Body of pancreas (tissue), 4 donors: ENCODE measurements at places on chromosomes 5 and 9. TPM values are rescaled to one million over a fixed set of nuclear protein-coding genes. Genes with fewer than 3 reads are reported as not detected.
A peak's percentile ranks its signal among the peaks of the same experiment; 100 is the strongest.

The PCDHGB7 gene
- total RNA-seq: 7.9 TPM

The BAAT gene
- 1.0 TPM for total RNA-seq

The C9orf153 gene
- 1.3 TPM for total RNA-seq

The PCDH1 gene
- total RNA-seq: 24.9 TPM

The FNIP1 gene
- 20.5 TPM for total RNA-seq

The CENPK gene
- total RNA-seq: not detected

The TMOD1 gene
- total RNA-seq: 9.2 TPM

The DND1 gene
- 1.8 TPM for total RNA-seq

The OR1Q1 gene
- not detected for total RNA-seq

The F12 gene
- 0.33 TPM for total RNA-seq

The GAS1 gene
- total RNA-seq: 29.1 TPM

The RNF208 gene
- total RNA-seq: 14.5 TPM

GRCh38 chr5:72255670-72256069, 64.4 kb downstream of the MRPS27 start:
- H3K4me1 ChIP-seq: peaks cover 5% of the 10 kb centered on the region
- H3K4me3 ChIP-seq: no peak overlapping the region
- H3K27me3 ChIP-seq: no peaks in the 10 kb centered on the region
- no peaks in the 10 kb centered on the region for H3K36me3 ChIP-seq
- H3K27ac ChIP-seq: no peak overlapping the region
- DNase-seq: no peak

DNA sequence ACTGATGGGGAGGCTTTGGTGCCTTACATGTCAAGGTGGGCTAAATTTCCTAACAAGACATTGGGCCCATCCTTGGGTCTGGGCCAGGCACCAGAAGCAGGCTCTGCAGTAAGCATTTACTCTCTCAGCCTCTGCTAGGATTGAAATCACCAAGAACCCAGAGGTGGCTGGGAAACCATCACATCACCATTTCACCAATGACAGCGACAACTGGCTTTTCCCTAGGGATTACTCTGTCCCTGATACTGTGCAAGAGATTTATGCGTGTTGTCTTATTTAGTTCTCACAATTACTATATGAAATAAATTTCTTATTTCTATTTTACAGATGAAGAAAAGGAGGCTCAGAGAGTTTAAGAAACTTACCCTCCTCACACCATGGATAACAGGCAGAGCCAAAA, 342.2 kb downstream of the ARHGEF28 start:
- no peak overlapping the region for H3K4me3 ChIP-seq
- H3K4me1 ChIP-seq: no peaks in the 10 kb centered on the region
- no peaks in the 10 kb centered on the region for H3K36me3 ChIP-seq
- no peak overlapping the region for H3K27ac ChIP-seq
- no peak for DNase-seq

DNA sequence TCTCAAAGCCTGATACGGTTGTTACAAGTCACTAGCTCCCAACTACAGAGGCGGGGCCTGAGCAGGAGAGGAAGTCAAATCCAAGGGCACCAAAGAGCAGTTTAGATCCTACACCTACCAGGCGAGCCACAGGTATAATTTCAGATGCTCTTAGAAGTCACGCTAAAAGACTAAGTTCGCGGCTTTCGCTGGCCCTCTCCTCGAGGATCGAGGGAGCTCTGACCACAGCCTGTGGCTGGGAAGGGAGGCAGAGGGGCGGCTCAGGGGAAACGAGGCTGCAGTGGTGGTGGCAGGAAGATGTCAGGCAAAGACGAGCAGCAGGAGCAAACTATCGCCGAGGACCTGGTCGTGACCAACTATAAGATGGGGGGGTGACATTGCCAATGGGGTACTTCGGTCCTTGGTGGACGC, 48.6 kb downstream of the SEMA4D start:
- no peaks in the 10 kb centered on the region for H3K4me1 ChIP-seq
- no peak overlapping the region for H3K27ac ChIP-seq
- H3K27me3 ChIP-seq: no peaks in the 10 kb centered on the region
- H3K4me3 ChIP-seq: no peak overlapping the region
- DNase-seq: no peak

GRCh38 chr5:83474161-83474796, 2.7 kb downstream of the VCAN start:
- peaks cover 22% of the 10 kb centered on the region for H3K27me3 ChIP-seq
- H3K36me3 ChIP-seq: no peaks in the 10 kb centered on the region
- peak overlapping the region; percentile 28 for H3K27ac ChIP-seq
- H3K4me1 ChIP-seq: peaks cover 37% of the 10 kb centered on the region
- H3K4me3 ChIP-seq: peak overlapping the region; percentile 22
- peak; percentile 56 for DNase-seq

DNA sequence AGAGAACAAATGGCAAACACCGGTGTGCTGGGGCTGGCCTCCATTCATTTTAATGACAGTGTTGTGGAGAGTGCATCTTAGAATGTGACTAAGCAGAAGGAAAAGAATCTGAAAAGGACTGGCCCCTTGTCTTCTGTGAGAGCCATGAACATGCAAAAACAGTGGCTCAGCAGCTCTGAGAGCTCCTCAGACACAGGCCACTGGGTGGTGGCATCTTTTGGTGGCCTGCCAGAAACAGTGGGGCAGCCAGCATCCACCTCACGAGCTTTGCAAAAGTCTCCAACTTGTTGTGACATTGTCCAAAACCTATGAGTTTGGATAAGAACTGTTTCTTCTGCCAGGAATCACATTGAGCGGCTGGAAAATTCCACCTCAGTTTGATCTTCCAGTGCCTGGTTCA, 233.4 kb downstream of the NR3C1 start:
- H3K36me3 ChIP-seq: no peaks in the 10 kb centered on the region
- H3K4me3 ChIP-seq: no peak overlapping the region

DNA sequence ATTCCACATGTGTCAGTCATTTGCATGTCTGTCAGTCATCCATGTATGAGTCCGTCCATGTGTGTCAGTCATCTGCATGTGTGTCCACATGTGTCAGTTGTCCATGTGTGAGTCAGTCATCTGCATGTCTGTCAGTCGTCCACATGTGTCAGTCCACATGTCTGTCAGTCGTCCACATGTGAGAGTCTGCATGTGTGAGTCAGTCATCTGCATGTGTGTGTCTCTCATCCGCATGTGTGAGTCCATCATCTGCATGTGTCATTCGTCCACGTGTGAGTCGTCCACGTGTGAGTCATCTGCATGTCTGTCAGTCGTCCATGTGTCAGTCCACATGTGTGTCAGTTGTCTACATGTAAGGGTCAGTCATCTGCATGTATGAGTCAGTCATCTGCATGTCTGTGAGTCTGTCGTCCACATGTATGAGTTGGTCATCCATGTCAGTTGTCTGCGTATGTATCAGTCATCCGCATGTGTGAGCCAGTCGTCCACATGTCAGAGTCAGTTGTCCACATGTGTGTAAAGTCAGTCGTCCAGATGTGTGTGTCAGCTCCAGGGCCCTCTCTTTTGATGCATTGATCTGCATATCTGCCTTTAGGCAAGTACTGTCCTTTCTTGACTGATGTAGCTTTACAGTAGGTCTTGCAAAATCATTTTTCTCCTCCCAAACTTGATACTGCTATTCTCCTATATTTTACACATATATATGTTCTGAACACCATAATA, 72.5 kb upstream of the CACNA1B start:
- H3K27me3 ChIP-seq: no peaks in the 10 kb centered on the region
- H3K4me1 ChIP-seq: no peaks in the 10 kb centered on the region
- DNase-seq: no peak
- no peaks in the 10 kb centered on the region for H3K36me3 ChIP-seq

DNA sequence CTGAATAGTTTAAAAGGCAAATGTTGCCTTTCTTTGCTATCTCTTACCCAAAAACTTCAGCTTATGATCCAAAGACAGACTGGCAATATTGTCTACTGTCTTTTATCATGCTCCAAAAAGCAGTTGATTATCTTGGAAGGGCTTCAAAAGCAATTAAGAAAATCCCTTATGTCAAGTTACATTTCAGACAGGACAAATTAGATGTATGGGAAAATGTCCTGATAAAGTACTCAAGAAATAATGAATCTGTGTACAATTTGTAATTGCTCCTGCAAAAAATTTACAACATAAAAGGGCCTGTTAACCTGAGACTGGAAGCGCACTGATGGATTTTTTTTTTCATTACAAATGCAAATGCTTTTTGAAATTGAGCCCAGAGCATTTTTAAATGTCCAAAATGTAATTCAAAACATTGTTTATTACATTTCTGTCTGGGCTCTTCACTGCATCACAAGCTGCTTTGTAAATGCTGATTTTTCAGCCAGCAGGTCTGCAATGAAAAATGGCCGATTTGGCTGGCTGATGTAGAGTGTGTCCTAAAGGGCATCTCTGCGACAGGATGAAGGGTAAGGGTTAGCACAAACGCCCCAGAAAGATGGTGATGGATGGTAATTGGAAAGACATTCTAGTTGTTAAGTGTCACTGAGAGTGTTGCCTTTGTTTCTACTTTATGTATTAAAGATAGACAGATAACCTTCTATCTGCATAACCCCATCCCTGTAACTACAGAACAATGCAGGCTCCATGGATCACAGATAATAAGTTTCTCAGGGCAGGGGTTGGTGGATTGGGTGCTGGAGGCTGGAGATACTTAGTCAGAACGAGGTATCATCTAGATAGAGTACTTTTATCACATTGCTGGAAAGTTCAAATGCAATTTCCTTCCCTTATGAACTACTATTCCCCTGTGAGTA, 27.0 kb downstream of the MAT2B start:
- no peak overlapping the region for H3K27ac ChIP-seq
- no peaks in the 10 kb centered on the region for H3K4me1 ChIP-seq
- H3K4me3 ChIP-seq: no peak overlapping the region
- no peaks in the 10 kb centered on the region for H3K36me3 ChIP-seq
- DNase-seq: no peak

DNA sequence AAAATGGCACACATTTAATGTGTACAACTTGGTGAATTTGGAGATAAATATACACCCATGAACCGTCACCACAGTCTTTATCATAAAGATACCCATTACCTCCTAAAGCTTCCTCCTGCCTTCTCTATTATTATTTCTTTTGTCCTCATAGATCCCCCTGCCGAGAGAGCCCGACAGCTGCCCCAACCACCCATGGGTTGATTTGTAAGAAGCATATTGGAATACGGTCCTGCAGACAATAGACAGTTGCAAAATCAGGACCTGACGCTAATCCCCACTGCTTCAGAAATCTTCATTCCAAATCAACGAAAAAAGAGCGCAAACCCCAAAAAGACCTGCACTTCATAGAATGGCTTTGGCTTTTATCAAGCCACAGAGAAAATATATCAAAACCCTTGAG, 697.5 kb downstream of the SEMA5A start:
- H3K4me3 ChIP-seq: no peak overlapping the region
- H3K4me1 ChIP-seq: no peaks in the 10 kb centered on the region
- DNase-seq: no peak
- no peak overlapping the region for H3K27ac ChIP-seq

- DNase-seq: no peak
- H3K36me3 ChIP-seq: no peaks in the 10 kb centered on the region
- H3K27me3 ChIP-seq: no peaks in the 10 kb centered on the region
- H3K4me1 ChIP-seq: no peaks in the 10 kb centered on the region
- H3K27ac ChIP-seq: no peak overlapping the region
- H3K4me3 ChIP-seq: no peak overlapping the region
Observed at GRCh38 chr5:38387161-38387560, 128.8 kb downstream of the EGFLAM start.

DNA sequence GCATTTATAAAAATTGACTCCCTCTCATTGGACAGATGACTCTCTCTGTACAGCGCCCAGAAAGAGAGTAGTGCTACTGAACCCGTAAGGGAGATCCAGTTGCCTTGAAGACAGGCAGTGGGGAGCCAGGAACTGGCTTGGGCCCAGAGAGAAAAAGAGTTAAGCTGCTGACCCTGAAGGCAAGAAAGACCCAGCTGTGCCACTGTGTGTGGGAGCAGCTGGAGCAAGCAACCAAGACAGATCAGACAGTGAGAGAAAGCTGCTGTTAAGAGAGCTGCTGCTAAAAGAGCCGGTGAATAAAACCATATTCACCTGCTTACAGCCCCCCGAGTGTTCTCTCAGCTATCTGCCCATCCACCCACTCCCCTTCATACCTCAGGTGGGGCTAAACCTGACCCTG, 149.7 kb upstream of the ADAMTS16 start:
- H3K4me3 ChIP-seq: no peak overlapping the region
- no peaks in the 10 kb centered on the region for H3K4me1 ChIP-seq
- H3K36me3 ChIP-seq: no peaks in the 10 kb centered on the region
- H3K27me3 ChIP-seq: no peaks in the 10 kb centered on the region
- no peak overlapping the region for H3K27ac ChIP-seq

- H3K27ac ChIP-seq: no peak overlapping the region
- H3K36me3 ChIP-seq: no peaks in the 10 kb centered on the region
Observed at GRCh38 chr9:36443581-36443980, 43.5 kb upstream of the RNF38 start.

GRCh38 chr5:150780187-150780692, 1.7 kb downstream of the SMIM3 start:
- DNase-seq: peak; percentile 37
- H3K4me1 ChIP-seq: peaks cover 60% of the 10 kb centered on the region
- no peaks in the 10 kb centered on the region for H3K36me3 ChIP-seq
- H3K27me3 ChIP-seq: no peaks in the 10 kb centered on the region
- peak overlapping the region; percentile 85 for H3K27ac ChIP-seq

DNA sequence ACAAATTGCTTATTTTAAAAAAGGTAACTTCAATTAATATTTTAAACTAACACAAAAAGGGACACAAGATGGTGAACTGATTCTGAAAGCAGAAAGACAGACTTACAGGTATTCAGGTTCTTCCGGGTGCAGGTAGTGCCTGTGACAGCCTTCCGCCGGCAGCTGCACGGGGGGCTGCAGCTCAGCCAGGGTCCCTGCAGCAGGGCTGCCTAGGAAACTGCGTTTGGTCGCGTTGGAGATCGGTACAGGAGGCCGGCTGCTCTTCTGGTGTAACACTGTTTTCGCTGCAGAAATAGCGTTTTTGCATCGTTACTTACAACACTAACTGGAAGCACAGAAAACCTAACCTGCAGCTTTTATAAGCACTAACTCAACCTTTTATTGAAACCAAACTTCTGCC, 80.0 kb downstream of the CAMSAP1 start:
- H3K4me3 ChIP-seq: no peak overlapping the region
- DNase-seq: no peak
- no peaks in the 10 kb centered on the region for H3K27me3 ChIP-seq

DNA sequence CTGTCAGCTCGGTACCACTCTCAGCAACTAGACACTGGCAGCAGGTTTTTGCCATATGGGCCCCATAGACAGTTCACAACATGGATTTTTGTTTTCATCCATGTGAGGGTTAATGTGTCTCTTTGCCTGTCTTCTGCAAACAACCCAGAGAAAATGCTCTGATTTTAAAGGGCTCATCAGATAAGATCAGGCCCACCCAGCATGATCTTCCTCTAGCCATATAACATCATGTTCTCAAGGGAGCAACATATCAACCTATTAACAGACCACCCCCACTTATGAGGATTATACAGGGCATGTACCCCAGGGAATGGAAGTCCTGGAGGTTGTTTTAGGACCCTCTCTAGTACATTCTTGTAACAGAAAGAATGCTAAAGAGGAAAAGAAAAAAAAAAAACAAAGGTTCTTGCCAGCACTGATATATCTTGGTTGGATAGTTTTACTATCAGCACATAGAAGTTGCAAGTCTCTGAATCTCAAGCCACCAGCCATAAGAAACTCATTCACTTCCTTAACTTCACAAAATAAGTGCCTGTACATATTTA, 1015.1 kb downstream of the TLE4 start:
- H3K27ac ChIP-seq: no peak overlapping the region
- no peaks in the 10 kb centered on the region for H3K36me3 ChIP-seq
- H3K4me3 ChIP-seq: no peak overlapping the region
- H3K27me3 ChIP-seq: no peaks in the 10 kb centered on the region
- no peaks in the 10 kb centered on the region for H3K4me1 ChIP-seq
